ENCODE measurements at places on chromosomes 16 and 17.

GRCh38 chr17:79991924-79992648 lies 43.6 kb downstream of the TBC1D16 start:
- DNase-seq = peak; percentile 23

DNA sequence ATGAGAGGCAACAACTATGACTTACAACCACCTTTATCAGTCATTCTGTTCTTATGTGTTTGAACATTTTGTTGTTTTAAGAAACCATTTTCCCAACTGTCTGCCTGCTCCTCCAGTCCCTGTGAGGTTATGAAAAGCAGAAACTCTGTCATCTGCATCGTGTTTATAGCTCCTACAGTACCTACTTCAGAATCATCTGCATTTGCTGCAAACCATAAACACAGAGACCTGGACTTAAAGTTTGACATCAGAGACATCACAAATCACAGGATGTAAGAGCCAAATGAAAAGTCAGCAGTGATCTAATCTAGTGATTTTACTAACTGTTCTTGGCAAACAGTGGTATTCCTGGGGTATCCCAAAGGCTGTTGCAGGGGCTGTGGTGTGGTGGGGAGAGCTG lies 55.2 kb downstream of the CDH11 start:
- no peak for DNase-seq

GRCh38 chr17:8109661-8110455 lies 8.5 kb downstream of the ALOXE3 start:
- DNase-seq = peak; percentile 58

GRCh38 chr16:8962393-8963009 lies 1.2 kb downstream of the USP7 start:
- no peak for DNase-seq

GRCh38 chr17:2034157-2034556 lies 4.2 kb downstream of the DPH1 start:
- DNase-seq = peak; percentile 78

GRCh38 chr16:66572356-66572755 lies 6.1 kb downstream of the CMTM1 start:
- no peak for DNase-seq

DNA sequence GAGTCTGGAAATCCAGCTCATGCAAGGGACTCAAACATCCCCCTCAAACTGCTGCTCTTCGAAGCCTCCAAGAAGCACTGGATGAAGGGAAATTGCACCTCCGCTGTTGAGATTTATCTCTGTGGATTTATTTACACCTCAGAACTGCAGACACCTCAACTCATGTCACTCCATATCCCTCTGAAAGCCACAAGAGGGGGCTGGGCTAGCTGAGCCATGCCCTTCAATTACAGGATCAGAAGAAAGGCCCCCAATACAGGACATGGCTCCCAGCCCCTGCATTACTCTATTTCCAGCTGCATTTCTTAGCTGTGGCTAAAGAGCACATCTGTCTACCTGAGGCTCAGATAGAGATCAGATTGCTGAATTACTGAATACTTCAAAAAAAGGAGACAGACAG lies 103.1 kb upstream of the DYNLRB2 start:
- DNase-seq = no peak

- no peak for DNase-seq
These were observed 21.4 kb downstream of the TRIM16 start for GRCh38 chr17:15662681-15663080.

- DNase-seq = no peak
These were observed 610.0 kb upstream of the CDH11 start for GRCh38 chr16:65731833-65732232.

DNA sequence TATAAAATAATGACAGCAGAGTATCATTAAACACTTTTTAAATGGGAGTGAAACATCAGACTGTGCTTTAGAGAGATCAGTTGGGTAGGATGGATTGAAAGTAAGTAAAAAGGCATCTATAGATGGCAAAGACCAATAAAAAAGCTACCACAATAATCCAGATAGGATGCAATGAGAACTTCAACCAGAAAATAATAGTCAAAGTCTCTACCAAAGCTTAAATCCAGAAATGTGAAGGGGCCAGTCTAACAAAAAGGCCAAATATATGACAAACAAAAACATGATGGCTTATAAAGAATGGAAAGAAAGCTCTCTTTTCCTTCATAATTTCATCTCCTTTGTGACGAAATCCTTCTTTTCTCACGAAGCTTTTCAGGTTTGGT lies 12.3 kb downstream of the KANSL1 start:
- no peak for DNase-seq

All from NCI-H2171 (cell line).